ENCODE measurements at places on chromosomes 2 and 18.

DNA sequence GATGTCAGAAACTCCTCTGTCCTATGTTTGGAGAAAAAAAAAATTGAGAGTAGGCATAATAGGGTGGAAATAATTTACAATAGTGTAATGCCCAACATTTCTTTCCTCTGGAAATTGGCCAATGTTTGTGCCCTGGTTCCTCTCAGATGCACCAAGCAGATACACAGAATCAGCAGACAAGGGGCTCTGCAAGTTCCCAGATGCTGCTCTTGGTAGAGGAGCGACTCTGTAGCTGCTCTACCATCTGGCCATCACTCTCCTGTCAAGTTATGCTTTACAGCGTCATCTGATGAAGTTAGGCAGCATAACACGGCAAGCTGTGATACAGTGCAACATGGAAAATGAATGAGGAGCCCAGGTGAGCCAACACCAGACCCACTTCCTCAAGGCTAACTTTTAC lies 1.6 kb downstream of the DYTN start:
- no peak for DNase-seq

DNA sequence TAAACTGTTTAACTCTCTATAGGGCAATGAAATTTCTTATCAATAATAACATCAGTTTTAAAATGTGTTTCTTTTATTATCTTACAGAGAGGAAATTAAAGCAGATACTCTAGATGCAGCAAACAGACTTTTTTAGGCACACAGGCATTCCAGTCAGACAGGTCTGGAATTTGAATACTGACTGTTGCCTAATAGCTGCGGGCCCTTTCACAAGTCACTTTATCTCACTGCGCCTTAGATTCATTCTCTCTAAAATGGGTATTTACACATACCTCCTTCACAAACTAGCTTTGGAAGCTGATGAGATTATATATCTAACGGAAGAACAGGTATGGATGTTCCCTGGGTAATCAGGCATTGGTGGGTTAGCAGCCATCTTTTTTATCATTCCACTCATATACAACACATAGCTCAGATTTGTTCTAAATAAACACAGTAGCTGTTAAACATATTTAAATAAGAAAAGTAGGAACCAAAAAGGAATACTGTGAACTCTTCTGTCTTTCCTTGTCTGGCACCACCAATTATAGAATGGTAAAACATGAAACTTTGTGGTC lies 104.2 kb downstream of the LRP2 start:
- DNase-seq: no peak

- no peak for DNase-seq
These were observed 822.7 kb downstream of the GALR1 start for GRCh38 chr18:78072375-78072774.

DNA sequence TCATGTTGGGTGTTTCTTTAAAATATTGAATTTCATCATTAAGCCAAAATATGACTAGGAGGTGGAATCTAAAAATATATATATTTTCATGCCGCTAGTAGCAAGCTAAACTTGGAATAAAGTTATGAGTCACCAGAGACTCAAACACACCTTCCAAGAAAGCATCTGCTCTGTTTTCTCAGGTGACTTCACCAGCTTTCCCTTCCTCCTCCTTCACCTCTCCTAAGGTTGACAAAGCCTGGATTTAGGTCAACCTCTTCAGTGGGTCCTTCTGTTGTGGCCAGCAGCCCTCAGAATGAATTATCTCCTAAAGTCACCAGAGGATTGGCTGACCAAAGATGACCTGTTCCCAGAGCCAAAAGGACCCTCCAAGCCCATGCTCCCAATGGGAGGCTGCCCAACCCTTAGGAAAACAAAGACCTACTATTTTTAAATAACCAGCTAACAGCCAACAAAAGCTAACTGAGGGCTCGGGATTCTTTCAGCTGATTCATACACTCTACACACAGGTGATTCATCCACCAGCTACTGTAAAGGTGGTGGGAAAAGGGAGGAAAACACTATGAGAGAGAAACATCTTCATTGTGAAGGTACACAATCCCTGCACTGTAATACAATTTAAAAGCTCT lies 113.9 kb downstream of the MYO5B start:
- no peak for DNase-seq

GRCh38 chr2:239233576-239233975 lies 167.2 kb downstream of the HDAC4 start:
- no peak for DNase-seq

DNA sequence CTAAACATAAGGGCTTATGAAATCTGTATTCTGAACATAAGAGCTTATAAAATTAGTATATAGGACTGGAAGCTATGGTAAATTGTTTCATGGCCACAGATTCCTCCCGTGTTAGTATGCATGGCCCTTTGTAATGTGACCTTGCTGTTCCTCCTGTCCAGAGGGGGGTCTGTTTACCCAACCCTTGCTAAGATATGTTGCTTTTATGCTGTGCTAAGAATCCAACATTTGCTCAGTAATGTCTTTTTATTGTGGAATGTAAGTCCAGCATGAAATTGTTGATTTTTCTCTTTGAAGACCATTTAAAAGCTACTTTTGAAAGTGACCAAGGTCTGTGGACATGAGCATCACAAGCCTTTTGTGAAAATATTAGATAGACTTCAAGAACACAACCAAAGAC lies 485.4 kb downstream of the PARD3B start:
- DNase-seq: no peak

DNA sequence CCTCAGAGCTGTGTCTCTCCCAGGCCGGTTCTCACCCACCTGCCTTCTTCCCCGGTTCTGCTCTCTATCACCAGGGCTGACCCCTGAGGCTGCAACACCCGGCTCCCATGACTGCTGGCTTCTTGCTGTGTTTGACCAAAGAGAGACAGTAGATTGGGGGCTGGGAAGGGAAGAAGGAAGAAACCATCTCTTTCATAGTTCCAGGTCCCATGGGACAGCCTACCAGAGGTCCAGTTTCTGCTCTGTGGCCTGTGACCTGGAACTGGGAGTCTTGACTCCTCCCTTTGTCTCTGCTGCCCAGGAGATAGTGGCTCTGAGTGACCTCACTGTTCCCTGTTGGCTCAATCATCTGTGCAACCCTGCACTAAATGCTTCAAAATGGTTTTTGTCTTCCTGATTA lies 38.1 kb downstream of the ALPK2 start:
- DNase-seq: no peak

DNA sequence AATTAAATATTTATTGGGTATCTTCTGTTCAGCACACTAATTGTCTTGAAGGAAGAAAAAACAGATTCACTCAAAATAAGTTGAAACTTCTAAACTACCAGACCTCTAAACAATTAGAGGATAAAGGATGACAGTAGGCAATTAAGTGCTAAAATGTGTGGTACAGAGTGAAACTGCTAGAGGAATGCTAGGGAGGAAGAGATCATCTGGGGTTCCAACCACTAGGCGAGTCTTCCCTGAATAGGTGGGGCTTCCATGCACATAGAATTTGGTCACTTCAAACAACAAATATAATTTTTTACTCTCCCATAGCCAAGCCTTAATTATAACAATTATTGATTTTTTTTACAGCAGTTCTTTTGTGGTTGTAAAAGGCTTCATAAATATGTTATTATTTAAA lies 559.0 kb upstream of the ZEB2 start:
- DNase-seq: no peak

DNA sequence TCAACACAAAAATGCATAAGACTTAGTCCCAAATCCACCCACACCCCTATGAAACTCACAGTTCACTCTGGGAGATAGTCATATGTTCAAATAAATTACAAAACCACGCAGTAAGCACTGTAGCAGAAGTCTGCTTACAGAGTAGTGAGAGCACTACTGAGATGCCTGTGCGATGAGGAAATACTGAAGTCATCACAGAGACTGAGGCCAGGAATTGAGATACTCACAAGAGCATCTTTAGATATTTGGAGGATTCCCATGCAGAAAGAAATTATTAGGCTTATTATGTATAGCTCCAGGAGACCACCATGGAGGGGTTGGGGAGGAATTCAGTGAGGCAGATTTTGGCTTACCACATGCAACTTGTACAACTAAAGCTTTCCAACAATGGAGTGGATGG lies 82.3 kb downstream of the ANTXR1 start:
- no peak for DNase-seq

GRCh38 chr18:71442731-71443141 lies 1101.4 kb downstream of the CBLN2 start:
- no peak for DNase-seq

- DNase-seq: no peak
These were observed 28.3 kb downstream of the RAB31 start for GRCh38 chr18:9736286-9736835.

DNA sequence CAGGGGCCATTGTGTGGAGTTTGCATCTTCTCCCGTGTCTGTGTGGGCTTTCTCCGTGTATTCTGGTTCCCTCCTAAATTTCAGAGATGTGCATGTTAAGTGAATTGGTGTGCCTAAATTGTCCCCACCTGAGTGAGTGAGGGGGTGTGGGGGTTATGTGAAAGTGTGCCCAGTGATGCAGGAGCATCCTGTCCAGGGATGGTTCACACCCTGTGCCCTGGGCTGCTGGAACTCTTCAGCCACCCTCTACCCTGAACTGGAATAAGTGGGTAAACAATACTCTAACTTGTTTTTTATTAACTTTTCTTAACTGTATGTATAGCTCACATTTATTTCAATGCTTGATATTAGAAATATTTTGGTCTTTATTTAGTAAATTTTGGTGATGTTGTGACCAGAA lies 56.0 kb downstream of the UBE2E3 start:
- DNase-seq: no peak

GRCh38 chr2:74142340-74142739 lies 5.4 kb downstream of the BOLA3 start:
- DNase-seq: no peak

DNA sequence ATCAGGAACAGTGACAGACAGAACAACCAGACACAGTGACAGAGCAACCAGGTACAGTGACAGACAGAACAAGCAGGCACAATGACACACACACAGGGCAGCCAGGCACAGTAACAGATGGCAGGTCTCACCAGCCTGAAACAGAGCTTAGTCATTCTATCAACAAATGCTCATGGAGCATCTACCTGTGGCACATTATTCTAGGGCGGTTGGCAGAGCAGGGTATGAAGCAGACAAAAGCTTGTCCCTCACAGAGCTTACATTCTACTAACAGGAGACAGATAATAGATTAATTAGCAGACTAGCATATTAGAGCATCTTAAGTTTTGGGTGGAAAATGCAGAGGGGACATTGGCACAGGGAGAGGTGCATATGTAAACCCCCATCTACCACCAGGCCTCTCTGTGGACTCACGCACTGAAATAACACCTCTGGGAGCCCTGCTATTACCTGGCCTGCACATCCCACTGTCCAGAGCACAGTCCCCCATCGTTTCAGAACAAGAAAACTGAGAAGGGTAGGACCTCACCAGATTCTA lies 64.1 kb upstream of the RAB6C start:
- no peak for DNase-seq

DNA sequence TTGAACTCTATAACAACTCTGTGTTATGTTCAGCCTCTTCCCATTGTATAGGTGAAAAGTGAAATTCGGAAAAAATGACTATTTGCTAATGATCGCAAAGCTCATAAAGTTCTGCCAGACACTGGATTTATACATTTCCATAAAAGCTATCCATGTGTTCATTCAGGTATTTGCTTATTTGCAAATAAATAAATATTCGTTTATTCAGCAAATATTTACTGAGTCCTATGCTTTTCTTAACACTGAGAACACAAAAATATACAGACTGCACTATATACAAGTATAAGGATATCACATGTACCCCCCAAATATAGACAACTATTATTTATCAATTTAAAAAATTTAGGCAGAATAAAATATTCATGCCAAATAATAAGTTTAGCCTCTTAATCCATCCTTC lies 63.2 kb upstream of the ATP8B1 start:
- DNase-seq: no peak

DNA sequence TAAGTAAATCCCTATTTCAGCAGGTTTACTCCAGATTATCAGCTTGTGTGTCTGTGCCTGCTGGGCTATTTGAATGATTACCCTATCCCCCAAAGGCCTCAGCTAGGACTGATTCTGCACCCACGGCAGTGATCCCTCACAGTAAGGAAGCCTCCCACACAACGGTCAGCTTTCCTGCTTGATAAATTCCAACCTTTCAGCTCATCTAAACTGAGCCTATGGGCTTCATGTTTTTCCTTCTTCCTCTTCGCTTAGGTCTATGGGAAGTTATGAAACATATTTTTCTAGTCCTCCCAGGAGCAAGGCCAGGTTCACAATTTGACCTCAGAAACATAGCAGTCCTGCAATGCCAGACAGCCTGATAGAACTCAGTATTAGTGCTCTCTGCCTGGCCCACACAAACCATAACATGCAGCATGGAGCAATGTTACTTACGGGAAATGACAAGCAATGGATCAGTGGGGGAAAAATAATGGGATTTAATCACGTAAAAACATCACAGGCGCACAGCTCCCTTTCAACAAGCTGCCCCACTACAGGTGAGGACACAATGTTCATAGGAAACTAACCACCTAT lies 170.9 kb downstream of the ZNF521 start:
- DNase-seq: no peak

DNA sequence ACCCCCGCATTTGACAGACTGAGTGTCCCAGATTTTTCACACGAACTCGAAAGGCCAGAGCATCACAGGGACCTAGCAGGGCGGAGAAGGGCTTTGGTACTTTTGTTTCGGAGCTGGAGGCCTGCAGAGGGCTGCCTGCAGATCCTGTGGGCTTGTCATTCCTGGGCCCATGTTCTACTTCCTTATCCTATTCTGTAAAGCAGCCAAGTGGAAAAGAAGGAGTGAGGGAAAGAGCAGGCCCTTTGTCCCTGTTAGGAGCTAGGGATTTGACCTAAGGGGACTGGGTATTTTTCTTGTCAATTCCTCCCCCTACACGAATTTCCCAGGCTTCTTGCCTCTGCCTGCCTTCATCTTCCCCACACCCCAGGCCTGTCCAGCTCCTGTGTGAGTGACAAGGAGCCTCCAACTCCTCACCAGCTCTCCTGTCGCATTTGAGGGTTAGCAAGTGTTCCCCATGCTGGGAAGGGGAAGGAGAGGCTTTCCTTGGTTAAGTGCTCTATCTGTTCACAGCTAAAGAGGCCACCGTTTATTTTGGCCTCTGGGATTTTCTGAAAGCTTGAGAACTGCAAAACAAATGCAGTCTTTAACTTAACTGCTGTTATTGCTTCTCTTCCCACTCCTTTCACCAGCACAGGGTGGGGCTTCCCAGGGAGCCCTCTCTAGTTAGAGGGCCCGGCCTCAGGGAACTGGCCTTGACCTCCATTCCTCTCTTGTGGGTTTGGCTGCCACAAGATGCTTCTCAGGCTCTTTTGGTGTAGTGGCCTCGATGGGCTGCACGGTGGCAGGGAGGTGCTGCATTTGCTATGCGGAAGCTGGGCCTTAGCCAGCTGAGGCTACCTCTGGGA lies 61.2 kb downstream of the SGPP2 start:
- no peak for DNase-seq

DNA sequence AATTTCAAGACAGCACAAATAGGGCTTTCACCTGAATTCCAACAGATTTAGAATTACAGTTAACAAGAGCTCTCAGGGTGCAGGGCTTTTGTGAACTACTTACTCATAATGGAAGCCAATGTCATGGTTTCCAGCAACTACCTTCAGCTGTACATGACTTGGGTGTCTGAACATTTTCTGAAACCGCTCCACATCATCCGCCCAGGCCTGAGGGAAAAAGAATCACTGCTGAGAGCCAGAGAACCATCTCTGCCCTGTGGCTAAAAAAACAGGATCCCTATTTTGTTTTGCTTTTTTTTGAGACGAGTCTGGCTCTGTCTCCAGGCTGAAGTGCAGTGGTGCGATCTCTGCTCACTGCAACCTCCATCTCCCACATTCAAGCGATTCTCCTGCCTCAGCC lies 18.8 kb downstream of the MPPE1 start:
- no peak for DNase-seq
